ENCODE measurements at places on chromosomes 1 and 21. TPM values are rescaled to one million over a fixed set of nuclear protein-coding genes. Genes with fewer than 3 reads are reported as not detected.

Gene KRTAP21-1
- total RNA-seq: not detected

Gene ADAM30
- not detected for total RNA-seq

Gene FAM3B
- total RNA-seq: 19.4 TPM

Gene OTUD3
- 12.9 TPM for total RNA-seq

Gene ESPN
- 14.2 TPM for total RNA-seq

Gene C1orf35
- total RNA-seq: 17.4 TPM

Gene ENAH
- total RNA-seq: 42.3 TPM

Gene TGFB2
- 12.2 TPM for total RNA-seq

Gene PDXK
- 210 TPM for total RNA-seq

Gene RGS7
- not detected for total RNA-seq

Gene GNAT2
- total RNA-seq: not detected

Gene HLCS
- 29.6 TPM for total RNA-seq

Gene IGFN1
- 2.8 TPM for total RNA-seq

Gene PPM1J
- 2.0 TPM for total RNA-seq

Gene C1orf52
- total RNA-seq: 18.7 TPM

Gene NCMAP
- 11.0 TPM for total RNA-seq

Gene ANGPTL3
- 0.41 TPM for total RNA-seq

Gene LINGO4
- 0.41 TPM for total RNA-seq

Gene DARS2
- 19.6 TPM for total RNA-seq

Gene SPATA6
- total RNA-seq: 32.5 TPM

Gene CD55
- total RNA-seq: 69.5 TPM

Gene CFHR2
- not detected for total RNA-seq

Gene OR2L5
- not detected for total RNA-seq

Gene IGSF5
- 0.47 TPM for total RNA-seq

Gene PITHD1
- total RNA-seq: 40.4 TPM

Gene SPRR2F
- total RNA-seq: not detected
